ENCODE measurements at places on chromosomes 6 and 20. TPM values are rescaled to one million over a fixed set of nuclear protein-coding genes. Genes with fewer than 3 reads are reported as not detected.

The SOX18 gene
- 50.8 TPM for total RNA-seq

The RPRD1B gene
- 51.3 TPM for total RNA-seq

The FILIP1 gene
- 87.3 TPM for total RNA-seq

The PRKN gene
- total RNA-seq = 19.5 TPM

The RSPO3 gene
- 23.1 TPM for total RNA-seq

The CLDN20 gene
- total RNA-seq = not detected

The MROH8 gene
- 5.2 TPM for total RNA-seq

The EIF2S2 gene
- 88.9 TPM for total RNA-seq

The OVOL2 gene
- not detected for total RNA-seq

The DNMT3B gene
- 0.08 TPM for total RNA-seq

The SIRPA gene
- 30.1 TPM for total RNA-seq

The AVP gene
- total RNA-seq = not detected

The ZBTB46 gene
- total RNA-seq = 4.5 TPM

The CLPSL1 gene
- total RNA-seq = not detected

The MOXD1 gene
- 0.30 TPM for total RNA-seq

The PSORS1C2 gene
- not detected for total RNA-seq

The TAP2 gene
- total RNA-seq = 18.5 TPM

The LTA gene
- not detected for total RNA-seq

The NKAPL gene
- 5.0 TPM for total RNA-seq

The FOXC1 gene
- 2.2 TPM for total RNA-seq

The GNAS-AS1 gene
- total RNA-seq = 0.65 TPM

The CDC5L gene
- 27.4 TPM for total RNA-seq

All from psoas muscle (tissue), 8 donors.